SK-N-SH treated with all-trans-retinoic acid at 6 μM for 48 hours (cell line): ENCODE measurements at places on chromosomes 2 and 18.
A peak's percentile ranks its signal among the peaks of the same experiment; 100 is the strongest.

DNA sequence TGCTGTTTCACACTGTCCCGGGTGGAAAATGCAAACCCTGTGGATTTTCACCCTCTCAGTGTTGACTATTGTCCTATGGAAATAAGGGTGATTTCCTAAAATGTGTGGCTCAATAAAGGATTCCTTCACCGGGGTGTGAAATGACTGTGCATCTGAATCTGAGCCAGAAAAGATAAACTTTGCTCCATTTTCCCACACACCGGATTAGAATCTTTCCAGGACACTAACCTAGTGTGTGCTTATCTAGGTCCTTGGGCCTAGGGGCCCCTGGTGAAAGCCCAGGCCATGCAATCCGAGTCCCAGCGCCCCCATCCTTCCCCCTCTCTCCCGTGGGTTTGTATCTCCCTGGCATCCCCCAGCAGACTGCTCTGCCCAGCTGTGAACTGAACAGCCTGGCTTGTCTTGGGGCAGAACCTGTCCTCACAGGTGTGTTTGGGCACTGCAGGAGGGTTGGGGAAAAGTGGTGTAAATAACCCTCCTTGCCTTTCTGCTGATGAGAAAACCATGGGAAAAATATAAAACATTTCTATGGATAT is 17.3 kb downstream of the KLHL29 start:
- no peak for ATAC-seq

DNA sequence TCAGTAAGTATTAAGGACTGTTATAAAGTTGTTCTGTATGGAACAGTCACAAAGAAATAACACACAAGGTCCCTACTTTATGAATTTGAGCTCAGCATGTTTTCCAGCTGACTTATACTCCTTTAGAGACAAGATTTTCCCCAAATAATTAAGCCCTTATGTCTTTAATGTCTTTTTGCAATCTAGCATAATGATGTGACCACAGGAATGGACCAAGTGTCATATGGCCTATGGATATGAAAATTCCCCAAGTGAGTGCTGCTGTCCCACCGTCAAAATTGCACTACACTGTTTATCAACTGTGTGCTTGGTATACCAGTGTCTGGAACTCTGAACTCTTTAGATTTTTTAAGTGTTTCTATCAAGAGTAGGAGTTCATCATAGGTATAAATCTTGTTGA is 369.6 kb downstream of the PID1 start:
- no peak for ATAC-seq

DNA sequence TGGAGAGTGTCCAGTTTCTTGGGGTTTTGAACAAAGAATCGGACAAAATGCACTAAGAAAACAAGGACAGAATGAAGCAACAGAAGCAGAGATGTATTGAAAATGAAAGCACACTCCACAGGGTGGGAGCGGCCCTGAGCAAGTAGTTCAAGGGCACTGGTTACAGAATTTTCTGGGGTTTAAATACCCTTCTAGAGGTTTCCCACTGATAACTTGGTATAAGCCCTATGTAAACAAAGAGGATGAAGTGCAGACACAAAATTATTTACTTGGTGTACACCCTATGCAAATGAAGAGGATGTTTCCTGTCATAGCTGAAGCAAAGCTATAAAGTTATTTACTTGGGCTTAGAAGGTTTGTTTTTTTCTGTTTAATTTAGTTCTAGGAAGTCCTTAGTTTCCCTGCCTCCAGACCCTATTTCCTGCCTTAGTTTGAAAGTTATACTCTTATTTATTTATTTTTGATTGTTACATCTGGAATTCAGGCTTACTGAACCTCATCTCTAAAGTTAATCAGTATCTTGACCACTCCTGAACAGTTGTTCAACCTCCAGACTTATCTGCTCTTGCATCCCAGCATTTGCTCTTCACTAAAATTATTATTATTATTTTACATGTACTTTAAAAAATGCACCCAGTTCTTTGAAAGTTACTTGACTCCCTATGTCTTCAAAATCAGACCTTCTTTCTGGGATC is 193.5 kb downstream of the SPP2 start:
- ATAC-seq = peak; percentile 13; the same call in 2 of the 3 replicates

DNA sequence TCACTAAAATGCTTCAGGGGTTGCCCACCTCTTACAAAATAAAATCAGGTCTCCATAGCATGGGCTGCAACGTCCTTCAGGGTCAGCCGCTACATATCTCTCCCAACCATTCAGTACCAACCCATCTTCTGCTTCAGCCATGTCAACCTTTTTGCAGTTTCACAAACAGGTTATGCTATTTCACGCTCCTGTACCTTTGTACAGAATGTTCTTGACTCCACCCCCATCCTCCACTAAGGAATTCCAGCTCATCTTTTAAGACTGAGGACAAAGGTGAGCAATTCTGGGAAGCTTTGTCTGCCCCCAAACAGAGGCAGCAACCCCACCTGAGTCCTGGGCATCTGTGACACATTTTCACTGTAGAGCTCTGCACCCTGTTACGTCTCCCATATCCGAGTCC is 8.8 kb upstream of the EVA1A start:
- ATAC-seq = no peak

DNA sequence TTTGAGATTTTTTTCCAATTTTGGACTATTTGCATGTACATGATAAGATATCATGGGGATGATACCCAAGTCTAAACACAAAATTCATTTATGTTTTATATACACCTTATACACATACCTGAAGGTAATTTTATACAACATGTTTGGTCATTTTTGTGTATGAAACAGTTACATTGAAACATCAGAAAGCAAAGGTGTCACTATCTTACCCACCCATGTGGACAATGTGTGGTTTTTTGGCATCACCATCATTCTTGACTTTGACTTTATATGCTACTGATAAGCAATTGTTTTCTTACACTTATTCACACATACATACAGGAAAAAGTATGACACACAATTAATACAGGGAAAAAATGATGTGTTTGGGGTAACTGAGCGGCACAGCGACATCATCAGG is 51.0 kb upstream of the ACVR1 start:
- ATAC-seq = no peak

DNA sequence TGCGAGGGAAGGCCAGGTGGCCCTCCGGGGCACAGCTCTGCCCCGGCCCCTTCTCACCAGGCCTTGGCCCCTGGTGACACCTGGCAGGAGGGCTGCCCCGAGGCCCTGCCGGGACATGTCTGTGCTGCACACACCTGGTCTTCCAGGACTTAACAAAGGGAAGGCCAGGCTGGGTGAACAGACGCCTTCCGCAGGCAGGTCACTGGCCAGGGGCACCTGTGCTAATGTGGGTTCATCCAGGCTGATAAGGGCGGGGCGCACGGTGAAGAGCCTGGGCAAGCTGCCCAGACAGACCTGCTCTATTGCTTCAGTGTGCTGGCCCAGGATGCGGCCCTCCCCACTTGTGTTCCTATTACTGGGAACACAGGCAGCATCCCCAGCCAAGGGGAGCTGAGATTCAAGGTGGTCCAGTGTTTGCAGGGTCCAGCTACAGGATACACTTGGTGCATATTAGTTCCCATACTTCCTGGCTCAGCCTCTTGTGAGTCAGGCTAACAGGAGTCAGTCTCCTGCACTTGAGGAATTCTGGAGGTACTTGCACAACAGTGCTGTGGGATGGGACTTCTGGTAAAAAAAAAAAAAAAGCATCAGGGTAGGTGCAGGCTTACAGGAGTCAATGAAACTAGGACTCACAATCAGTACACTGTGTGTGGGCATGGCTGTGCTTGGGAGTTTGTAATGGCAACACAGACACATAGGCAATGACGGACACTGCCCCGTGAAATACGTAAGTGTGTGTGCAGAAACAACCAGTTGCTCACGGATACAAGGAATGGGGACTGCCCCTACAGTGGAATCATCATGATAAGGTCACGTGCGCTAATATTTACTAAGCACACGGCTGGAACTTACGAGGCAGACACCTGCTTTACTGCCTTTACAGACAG is 261.4 kb downstream of the TWIST2 start:
- ATAC-seq = no peak

GRCh38 chr2:41940060-41940744 is 107.6 kb upstream of the PKDCC start:
- no peak for ATAC-seq

DNA sequence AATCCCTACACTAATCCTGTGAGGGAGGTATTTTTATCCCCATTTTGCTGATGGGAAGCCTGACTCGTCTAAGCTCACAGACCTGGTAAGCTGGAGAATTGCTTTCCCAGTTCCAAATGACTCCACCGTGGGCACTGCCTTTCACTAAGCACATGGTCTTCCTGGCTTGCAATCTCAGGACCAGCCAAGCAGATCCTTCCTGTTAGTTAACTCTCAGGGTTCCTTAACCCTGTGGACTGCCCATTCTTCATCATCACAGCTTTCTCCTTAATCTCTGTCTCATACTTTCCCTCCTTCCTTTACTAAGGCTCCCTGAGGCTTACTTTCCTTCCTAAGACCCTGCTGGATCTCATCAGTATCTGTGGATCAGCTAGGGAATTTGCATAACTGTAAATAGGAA is 122.2 kb upstream of the ZEB2 start:
- ATAC-seq = no peak

DNA sequence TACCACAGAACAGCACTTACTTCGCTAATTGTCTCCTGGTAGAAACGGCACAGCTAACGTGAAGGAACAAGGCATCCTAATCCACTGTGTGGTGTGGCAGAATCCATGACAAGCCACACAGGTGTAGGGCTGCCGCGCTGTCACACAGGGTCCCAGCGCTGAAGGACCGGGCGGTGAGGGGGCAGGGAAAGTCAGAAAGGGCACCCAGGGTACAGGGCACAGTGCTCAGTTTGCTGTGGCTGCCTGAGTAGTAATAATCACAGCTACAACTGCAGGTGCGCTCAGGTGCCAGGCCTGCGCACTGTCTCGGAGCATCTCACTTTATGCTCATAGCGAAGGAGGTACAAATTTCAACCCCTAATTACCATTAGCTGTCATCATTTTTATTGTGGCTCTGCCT is 55.2 kb upstream of the CAB39 start:
- no peak for ATAC-seq

- ATAC-seq = no peak
Measured at GRCh38 chr2:236767941-236768340, 198.3 kb downstream of the ACKR3 start.
